ENCODE measurements at places on chromosomes 4 and X. TPM values are rescaled to one million over a fixed set of nuclear protein-coding genes. Genes with fewer than 3 reads are reported as not detected.

Gene F8A2
- not detected for total RNA-seq

Gene PPEF1
- not detected for total RNA-seq

Gene KCNE5
- total RNA-seq = 0.38 TPM

Gene ZAR1
- not detected for total RNA-seq

Gene ADGRL3
- 14.1 TPM for total RNA-seq

Gene PAK3
- 4.0 TPM for total RNA-seq

Gene MID1
- 19.7 TPM for total RNA-seq

Gene KIT
- 2.8 TPM for total RNA-seq

Gene PABPC1L2A
- total RNA-seq = not detected

Gene ZMYM3
- total RNA-seq = 13.5 TPM

Gene MAGEB4
- total RNA-seq = not detected

Gene PHOX2B
- total RNA-seq = not detected

Gene ZGRF1
- 17.8 TPM for total RNA-seq

Gene MAB21L2
- total RNA-seq = 8.4 TPM

Gene SLC4A4
- 21.1 TPM for total RNA-seq

Gene PNMA3
- 0.28 TPM for total RNA-seq

Gene LIMCH1
- total RNA-seq = 20.3 TPM

Gene LRAT
- not detected for total RNA-seq
